ENCODE measurements at places on chromosomes 12 and 14.

DNA sequence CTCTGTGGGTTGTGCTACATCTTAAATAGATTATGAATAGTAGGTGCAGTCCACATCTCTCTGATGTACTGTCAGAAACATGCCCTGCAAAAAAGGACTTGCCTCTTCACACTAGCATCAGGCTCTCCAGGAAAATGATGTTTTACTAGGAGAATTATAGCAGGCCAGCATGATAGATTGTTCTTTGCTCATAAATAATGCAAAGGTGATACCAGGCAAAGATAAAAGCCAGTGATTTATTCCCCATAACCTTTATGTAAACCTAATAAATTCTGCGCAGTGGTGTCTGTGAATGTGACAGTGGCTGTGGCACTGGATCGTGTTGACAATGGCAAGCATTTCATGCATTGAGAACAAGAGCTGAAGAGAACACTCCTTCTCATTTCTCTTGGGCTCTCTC lies 646.5 kb upstream of the SEL1L start:
- no peak for ATAC-seq

DNA sequence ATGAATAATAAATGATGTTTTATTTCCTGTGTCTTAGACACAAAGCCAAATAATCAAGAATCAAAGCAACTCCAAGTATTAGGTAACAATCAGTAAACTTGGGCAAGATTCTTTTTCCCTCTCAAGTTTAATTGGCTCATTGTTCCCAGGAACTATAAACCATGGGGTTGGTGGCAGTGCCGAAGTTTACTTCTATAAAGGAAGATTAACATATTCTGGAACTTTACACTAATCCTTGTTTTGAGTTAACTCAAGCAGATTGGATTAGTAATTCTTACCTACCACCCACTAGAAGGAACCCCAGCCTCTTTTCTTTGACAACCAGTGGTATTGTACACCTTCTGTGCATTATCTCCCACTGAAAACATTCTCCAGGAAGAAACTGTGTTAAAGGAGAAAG lies 197.1 kb downstream of the EXOC5 start:
- ATAC-seq: no peak

GRCh38 chr12:31106101-31106803 lies 32.6 kb downstream of the DDX11 start:
- no peak for ATAC-seq

DNA sequence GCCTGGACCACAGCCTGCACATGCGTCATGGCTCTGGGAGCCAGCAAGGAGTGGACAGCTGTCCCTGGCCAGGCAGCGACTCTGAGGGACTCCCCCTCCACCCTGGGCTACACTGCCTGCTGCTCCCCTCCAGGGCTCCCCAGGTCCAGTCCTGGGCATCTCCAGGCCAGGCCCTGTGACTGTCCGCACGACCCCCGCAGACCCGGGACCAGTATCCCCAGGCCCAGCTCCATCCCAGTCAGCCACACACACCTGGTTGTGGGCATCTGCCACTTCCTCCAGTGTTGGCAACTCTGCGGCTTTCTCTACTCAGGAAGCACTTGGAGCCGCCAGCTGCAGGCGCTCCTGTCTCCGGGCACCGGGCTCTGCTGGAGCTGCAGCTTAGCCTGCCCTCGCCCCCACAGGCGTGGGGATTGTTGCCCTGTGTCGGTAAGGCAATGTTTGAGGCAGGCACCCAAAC lies 2.4 kb downstream of the ULK1 start:
- ATAC-seq: peak; percentile 17

GRCh38 chr12:32062881-32063280 lies 43.8 kb upstream of the BICD1 start:
- no peak for ATAC-seq
